ENCODE measurements at places on chromosomes 16 and 17.

DNA sequence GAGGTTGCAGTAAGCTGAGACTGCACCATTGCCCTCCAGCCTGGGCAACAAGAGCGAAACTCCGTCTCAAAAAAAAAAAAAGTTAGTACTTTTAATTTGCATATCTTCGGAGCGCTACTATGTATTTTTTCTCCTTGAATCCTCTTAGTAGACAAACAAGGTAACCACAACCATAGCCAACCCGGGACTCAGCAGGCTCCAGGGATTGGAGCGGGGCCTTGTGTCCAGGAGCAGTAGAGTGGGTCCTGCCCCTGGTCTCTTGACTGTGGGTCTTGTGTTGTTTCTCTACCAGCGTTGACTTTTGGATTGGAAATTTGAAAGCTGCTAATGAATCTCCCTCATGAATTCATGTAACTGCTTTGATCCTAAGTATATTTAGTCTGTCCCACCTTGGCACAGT, 32.3 kb downstream of the PRMT7 start:
- DNase-seq = no peak

- no peak for DNase-seq
Measured at GRCh38 chr17:48426019-48426665, 3.9 kb downstream of the SKAP1 start.

GRCh38 chr17:2083613-2084035, 28.7 kb downstream of the HIC1 start:
- no peak for DNase-seq

DNA sequence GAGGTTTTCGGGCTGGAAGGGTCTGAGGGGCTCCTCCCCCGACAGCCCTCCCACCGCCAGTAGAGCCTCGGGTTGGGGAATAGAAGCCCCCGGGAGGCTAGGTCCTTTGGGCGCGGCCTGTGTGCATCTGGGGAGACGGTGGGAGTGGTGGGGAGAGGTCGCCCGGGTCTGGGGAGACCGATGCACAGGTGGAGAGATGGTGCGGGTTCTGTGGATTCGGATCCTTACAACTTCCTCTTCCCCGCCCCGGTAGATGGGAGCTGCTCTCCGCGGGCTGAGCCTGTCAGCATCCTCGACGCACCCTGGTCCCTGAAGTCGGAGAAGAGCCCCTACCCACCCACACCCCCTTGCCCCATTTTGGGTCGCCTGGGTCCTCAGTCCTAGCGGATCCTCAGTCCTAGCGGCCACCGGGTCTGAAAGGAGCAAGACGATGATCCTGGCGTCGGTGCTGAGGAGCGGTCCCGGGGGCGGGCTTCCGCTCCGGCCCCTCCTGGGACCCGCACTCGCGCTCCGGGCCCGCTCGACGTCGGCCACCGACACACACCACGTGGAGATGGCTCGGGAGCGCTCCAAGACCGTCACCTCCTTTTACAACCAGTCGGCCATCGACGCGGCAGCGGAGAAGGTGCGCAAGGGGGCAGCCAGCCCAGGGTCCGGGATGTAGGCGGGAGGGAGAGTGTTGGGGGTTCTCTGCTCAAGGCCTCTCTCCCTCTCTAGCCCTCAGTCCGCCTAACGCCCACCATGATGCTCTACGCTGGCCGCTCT, 790 bp downstream of the BCKDK start:
- DNase-seq = no peak

DNA sequence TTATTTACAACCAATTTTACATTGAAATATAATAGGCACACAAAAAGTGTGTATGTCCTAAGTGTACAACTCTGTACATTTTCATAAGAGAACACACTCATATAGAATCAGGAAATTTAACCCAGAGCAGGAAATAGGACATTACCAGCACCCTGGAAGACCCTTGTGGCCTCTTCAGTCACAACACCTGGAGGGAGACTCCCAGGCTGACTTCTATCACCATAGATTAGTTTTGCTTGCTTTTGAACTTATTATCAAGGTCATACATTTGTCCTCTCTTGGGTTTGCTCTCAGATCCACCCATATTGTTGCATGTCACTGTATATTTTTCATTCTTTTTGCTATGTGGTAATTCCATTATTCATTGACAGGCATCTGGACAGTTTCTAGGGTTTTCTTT, 5.8 kb downstream of the RIPOR1 start:
- DNase-seq = no peak

DNA sequence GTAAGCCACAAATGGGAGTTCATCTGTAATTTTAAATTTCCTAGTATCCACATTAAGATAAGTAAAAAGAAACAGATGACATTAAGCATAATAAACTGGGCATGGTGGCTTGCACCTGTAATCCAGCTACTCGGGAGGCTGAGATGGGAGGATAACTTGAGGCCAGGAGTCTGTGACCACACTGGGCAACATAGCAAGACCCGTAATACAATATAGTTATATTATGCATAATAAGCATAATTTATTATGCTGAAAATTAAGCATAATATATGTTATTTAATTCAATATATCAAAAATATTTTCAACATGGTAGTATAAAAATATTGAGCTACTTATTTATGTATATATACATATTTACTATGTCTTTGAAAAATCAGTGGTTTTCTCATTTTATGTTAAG, 48.2 kb downstream of the RNF135 start:
- no peak for DNase-seq

- DNase-seq = no peak
Measured at GRCh38 chr17:62064029-62064790, 868 bp downstream of the MED13 start.

- no peak for DNase-seq
Measured at GRCh38 chr17:41294016-41294415, 8.6 kb downstream of the KRTAP29-1 start.

DNA sequence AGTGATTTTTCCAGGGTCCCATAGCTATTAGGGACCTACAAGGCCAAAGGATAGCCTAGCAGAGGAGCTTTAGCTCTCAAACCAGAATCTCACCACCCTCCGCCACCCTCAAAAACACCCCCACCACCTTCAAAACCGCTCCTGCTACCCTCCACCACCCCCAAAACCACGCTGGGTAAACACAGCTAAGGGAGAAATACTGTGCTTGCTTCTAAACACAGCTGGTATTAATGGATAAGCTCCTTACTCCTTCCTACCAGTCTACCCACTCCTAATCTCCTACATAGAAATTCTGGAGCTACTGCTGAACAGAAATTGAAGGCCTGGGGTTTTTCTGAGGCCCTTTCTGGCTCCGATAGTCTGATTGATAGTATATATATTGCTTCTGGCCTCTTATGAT, 2.2 kb upstream of the LPCAT2 start:
- DNase-seq = no peak

- peak; percentile 25 for DNase-seq
Measured at GRCh38 chr17:53100126-53100525, 722.6 kb upstream of the KIF2B start.

DNA sequence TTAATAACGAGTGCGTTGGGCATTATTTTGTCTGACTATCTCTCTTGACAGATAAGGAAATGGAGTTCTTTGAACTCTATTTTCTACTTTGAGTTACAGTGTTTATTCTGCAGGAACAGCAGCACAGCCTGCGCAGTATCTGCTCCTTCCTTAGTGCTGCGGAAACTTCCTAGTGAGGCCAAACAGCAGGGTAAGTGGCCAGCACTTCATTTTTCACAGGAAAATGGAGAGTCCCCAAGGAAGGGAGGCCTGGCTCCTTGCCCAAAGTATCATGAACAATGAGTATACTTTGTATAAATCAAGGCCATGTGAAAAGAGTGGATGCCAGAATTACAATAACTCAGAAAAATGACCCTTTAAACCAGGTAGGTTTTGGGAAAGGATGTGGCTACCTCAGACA, 140.6 kb downstream of the VPS53 start:
- DNase-seq = no peak

GRCh38 chr16:52671590-52671989, 124.6 kb upstream of the TOX3 start:
- no peak for DNase-seq

- no peak for DNase-seq
Measured at GRCh38 chr17:66941773-66942450, 22.6 kb upstream of the CACNG4 start.

GRCh38 chr17:33469911-33470310, 176.8 kb upstream of the ASIC2 start:
- no peak for DNase-seq

GRCh38 chr16:9334103-9334502, 242.7 kb downstream of the HAPSTR1 start:
- DNase-seq = no peak

DNA sequence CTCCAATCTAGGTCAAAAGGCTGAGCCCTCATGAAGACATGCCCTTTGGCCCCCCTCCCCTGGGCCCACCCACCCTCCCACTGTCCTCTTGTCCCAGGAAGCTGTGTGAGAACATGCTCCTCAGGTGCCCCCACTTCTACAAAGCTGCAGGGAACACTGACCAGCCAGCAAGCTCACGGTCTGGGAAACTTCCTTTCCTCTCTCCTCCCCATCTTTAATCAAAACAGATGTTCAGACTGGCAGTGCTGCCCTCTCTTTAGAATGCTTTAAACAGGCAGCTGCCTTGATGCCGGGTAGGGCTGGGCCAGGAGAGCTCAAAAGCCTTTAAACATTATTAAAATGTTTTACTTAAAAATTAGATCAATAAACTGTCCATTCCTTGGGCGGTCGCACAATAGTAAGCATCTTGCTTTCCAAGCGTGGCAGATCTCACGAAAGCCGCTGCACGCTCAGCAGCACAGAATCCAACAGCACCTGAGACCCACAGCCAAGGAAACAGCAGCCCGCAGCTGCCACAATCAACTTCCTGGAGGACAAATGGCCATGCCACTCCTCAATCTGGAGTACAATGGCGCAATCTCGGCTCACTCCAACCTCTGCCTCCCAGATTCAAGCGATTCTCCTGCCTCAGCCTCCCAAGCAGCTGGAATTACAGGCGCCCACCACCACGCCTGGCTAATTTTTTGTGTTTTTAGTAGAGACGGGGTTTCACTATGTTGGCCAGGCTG, 399.2 kb downstream of the SLC39A11 start:
- DNase-seq = no peak

GRCh38 chr16:7602291-7602950, 269.8 kb downstream of the RBFOX1 start:
- no peak for DNase-seq

- DNase-seq = no peak
Measured at GRCh38 chr16:87350681-87351319, 32.8 kb downstream of the FBXO31 start.

- no peak for DNase-seq
Measured at GRCh38 chr17:47934856-47935255, 6.5 kb upstream of the PNPO start.

DNA sequence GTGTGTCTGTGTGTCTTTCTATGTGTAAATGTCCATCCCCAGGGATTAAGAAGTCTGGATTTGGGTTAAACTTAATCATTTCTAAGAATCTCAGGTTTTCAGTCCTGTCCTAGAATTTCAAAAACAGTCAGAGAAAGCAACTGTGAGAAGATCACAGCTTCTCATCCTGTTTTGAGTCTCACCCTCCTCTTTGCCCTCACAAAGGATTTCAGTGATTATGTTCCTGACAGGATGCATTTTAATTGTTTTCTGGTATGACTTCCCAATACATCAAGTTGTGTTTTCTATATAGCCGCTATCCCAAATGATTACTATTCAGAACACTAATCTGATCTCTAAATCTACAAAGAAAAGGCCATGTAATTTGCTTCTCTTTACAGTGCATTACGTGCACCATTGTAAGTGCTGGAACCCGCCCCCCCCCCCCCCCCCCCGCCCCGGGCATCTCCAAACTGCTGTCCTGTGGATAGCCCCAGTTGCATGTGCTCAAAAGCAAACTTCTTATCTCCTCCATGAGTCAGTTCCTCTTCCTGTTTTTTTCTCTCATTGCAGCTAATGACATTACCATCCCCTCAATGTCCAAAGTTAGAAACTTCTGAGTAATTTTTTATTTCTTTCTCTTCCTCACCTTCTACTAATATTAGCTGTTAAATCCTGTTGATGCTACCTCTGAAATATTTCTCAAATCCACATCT, 73.9 kb downstream of the CDH13 start:
- no peak for DNase-seq

DNA sequence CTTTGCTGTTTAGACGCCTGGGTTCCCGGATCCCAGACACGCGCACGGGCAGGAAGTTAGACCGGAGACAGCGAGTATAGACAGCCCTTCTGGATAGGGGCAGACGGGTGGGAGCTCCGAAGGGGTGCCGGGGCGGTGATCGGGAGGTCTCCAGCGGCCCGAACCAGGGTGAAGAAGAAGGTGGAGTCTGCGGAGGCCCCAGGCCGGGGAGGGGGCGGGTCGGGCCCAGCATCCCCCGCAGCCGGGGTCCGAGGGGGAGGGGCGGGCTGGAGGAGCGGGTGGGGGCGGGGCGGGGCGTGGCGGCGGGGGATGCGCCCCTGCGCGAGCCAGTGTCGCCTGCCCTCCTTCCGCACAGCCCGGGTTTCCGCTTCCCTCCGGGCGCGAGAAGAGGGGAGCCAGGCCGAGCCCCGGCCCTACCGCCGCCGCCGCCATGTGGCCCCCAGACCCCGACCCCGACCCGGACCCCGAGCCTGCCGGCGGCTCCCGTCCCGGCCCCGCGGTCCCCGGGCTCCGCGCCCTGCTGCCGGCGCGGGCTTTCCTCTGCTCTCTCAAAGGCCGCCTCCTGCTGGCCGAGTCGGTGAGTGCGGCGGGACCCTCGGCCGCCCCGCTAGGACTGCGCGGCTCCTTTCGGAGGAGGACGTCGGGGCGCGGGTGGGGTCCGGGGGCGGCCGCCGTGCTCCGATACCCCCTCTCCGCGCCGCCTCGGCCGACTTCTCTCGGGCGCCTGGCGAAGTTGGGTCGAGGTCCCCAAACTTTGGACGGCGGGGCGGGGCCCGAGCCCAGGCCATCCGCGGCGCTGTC, at the start of gene CMTM3:
TSS of gene CMTM3 (plus strand) at position 329 of the 801 bp plus-strand sequence. CDS start at position 431, 102 bp downstream.
- DNase-seq = peak; percentile 38

DNA sequence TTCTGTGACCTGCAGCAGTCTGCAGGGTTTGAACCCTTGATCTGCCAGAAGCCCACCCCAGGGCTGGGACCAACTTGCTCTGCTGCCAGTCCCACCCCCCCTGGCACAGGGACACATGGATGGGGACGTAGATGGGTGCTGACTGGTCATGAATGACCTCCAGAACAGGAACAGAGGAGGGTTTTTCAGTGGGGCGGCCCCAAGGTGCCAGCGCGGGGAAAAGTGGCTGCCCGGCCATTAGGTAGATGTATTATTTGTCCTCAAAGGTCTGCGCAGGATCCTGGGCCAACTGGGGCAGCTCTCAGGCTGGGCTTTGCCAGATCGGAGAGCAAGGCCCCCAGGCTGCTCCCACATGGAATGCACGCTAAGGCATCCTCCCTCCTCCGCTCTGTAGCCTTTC, 265.2 kb upstream of the TNRC6C start:
- DNase-seq = no peak

GRCh38 chr17:49315551-49316257, 46.3 kb downstream of the ZNF652 start:
- DNase-seq = peak; percentile 62

DNA sequence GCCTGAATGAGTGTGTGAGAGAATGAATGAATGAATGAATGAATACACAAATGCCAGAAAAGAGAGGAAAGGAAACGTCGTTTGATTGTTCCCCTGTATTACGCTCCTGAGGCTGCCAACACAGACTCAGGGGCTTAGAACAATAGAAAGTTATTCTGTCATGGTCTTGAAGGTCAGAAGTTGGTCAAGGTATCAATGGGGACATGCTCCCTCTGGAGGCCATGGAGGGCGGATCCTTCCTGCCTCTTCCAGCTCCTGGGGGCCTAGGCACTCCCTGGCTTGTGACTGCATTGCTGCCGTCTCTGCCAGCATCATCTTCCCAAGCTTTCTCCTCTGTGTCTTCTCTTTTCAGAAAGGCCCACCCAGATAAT, 1.5 kb upstream of the SLC38A8 start:
- DNase-seq = no peak

- DNase-seq = no peak
Measured at GRCh38 chr17:9221147-9221921, 200.0 kb downstream of the NTN1 start.

GRCh38 chr17:28117304-28117703, 74.8 kb downstream of the NLK start:
- no peak for DNase-seq

All from NCI-H2081 (cell line).